Hematopoietic multipotent progenitor cell treated with erythropoietin and hydrocortisone succinate and interleukin-3 and kit ligand, for 8 days (in vitro differentiated cells): ENCODE measurements at places on chromosomes 4 and X.
A peak's percentile ranks its signal among the peaks of the same experiment; 100 is the strongest.

DNA sequence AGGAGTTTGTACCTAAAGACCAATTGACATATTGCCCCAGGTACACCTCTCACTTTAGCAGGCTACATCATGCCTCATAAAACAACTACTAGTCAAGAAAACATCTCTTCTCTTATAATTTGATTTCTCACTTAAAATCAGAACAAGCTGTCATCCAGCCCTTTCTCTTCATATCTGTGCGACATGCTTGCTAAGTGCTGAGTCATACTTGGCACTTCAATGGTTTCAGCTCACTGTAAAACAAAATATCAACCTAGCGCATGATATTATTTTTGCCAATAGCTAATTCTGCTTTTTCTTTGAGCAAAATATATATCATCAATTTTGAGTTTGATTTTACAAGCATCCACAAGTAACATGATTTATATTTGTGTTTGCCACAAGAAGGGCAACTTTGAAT, 27.9 kb upstream of the FUNDC1 start:
- peak; percentile 3 for DNase-seq

- DNase-seq, result no peak
Measured at GRCh38 chr4:177450426-177451107, 8.3 kb upstream of the AGA start.

DNA sequence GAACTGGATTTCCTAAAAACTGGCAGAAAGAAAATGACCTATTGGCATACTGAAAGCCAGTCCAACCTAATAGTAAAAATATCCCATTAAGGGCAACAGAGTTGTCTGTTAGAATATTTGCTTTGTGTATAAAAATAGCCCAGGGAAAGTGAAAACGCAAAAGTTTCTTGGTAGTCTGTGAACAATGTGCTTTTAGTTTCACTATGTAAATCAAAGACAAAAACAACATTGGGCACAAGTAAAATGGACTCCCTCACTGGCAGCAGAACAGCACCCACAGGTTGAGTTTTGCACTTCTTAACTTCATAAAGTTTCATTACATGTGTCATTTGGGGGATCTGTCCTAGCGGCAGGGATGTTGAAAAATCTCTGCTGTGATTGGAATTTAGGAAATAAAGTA, 4.3 kb upstream of the FGG start:
- DNase-seq, result no peak

DNA sequence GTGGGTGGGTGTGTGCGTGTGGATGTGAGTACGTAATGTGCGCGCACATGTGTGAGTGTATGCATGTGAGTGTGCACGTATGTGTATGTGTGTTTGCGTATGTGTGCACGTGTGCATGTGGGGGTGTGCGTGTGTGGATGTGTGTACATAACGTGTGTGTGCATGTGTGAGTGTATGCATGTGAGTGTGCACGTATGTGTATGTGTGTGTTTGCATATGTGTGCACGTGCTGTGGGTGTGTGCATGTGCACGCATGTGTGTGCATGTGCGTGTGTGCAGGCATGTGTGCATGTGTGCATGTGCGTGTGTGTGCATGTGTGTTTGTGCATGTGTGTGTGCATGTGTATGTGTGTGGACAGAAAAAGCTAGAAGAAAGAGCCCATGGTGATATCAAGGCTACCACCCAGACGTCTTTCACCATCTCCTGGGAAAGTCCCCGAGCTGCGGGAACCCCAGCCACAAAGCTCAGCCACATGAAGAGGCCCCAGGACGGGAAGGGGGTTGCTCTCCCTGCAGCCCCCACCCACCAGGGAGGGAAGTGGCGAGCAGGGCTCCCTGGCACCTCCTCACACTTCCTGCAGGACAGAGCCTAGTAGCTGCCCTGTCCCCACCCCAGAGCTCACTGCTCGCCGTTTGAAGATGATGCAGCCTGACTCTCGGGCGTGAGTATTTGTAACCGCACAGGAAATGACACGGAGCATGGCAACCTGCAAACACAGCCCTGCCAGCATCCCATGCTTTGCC, 108.3 kb downstream of the DCTD start:
- peak; percentile 28 for DNase-seq
